ENCODE measurements at places on chromosomes 11 and 22.

GRCh38 chr11:118156531-118157185 is 4.0 kb upstream of the SCN4B start:
- peak; percentile 19 for DNase-seq

GRCh38 chr22:40193429-40194421 is 16.0 kb downstream of the TNRC6B start:
- no peak for DNase-seq

DNA sequence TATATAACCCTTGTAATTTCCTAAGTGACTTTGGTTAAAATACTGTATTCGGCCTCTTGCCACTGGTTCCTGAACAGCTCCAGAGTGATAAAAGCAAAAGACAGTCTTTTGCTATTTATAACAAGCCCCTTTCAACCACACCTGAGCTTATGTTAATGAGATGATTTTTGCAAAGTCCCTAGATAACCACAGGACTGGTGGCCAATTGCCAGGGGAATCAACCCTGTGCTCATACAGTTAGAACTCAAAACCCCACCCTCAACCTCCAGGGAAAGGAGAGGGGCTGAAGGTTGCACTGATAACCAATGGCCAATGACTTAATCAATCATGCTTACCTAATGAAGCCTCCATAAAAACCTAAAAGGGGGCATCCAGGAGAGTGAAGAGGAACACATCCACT is 77.9 kb downstream of the SIK3 start:
- DNase-seq: no peak

DNA sequence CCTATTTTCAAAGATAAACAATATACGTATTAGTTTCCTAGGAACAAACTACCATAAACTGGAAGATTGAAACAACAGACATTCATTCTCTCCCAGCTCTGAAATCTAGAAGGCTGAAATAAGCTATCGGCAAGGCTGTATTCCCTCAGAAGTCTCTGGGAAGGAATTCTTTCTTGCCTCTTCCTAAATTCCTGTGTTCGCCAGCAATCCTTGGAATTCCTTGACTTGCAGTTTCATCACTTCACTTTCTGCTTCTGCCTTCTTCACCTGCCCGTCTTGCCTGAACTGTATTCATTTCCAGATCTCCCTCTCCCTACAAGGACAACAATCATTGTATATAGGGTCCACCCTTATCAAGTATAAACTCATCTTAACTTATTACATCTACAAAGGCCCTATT is 17.7 kb upstream of the PRDM10 start:
- no peak for DNase-seq

- no peak for DNase-seq
Measured at GRCh38 chr22:50686794-50687193, 14.2 kb downstream of the SHANK3 start.

- DNase-seq: no peak
Measured at GRCh38 chr22:43998679-43999264, 25.3 kb upstream of the PARVB start.

DNA sequence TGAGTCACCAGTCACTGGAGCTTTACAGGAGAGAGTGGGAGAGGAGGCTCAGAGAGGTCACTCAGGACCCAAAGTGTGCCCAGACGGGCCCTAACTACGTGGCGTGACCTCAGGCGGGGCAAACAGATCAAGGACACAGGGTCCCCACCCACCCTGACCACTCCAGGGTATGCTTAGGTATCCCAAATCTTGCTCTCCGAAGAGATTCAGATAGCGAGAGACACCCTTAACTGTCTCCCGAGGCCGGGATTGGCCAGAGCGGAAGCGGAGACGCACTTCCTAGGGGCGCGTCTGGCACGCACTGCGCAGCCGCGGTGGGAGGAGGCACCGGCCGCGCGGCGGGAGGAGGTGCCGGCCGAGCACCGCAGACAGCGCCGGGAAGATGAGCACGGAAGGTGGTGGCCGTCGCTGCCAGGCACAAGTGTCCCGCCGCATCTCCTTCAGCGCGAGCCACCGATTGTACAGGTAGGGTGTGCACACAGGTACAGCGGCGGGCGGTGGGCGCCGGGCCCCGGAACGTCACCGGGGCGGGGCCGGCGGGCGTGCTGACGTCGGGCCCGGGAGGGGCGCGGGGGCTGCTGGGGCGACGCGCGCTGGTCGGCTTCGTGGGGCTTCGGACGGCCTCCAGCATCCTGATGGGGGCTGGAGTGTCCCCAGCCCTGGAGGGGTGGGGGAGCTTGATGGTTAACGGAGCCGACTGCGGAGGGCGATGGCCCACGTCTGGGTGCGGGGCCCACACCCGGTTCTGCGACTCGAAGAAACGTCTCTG is at the start of gene PTS:
TSS of gene PTS (plus strand) at position 367 of the 769 bp plus-strand sequence. CDS start at position 383, 16 bp downstream.
- DNase-seq: peak; percentile 85

DNA sequence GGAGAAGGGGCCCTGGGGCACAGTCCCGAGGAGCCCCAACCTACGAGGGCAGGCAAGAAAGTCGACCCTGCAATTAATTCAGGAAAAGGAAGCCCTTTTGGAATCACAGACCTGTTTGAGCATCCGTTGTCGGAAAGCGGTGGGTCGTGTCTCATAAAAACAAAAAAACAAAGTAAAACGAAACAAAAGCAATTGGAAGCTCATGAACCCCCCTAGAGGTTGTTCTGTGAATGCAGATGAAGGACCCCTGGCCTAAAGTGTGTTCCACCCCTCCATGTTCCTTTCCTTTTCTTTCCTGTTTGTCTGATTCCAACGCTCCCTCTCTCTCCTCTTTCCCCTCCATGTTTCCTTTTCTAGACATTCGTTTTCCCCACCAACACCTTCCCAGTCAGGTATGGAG is 203.7 kb downstream of the GRIK4 start:
- DNase-seq: no peak
